ENCODE measurements at places on chromosomes 7 and 10.

DNA sequence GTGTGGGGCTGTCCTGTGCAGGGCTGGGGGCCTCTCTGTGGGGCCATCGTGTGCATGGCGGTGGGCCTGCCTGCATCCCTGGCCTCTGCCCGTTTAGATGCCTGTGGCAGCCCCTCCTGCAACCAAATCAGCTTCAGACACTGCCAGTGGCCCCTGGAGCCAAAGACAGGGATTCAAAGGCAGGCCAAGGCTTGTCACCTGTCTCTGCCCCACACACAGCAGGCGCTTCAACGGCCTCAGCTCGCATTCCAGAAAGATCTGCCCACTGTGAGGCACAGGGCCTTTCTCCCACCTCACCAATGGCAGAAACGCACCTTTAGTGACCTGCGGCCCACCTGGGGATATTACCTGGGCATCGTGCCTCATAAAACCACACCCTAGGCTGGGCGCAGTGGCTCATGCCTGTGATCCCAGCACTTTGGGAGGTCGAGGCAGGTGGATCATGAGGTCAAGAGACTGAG, 46.0 kb downstream of the INSIG1 start:
- no peak for DNase-seq

GRCh38 chr7:127447326-127447945, 54.9 kb upstream of the ZNF800 start:
- no peak for DNase-seq

GRCh38 chr7:50714857-50715256, 67.8 kb downstream of the GRB10 start:
- DNase-seq: no peak

GRCh38 chr10:59808896-59809643, 55.8 kb upstream of the MRLN start:
- DNase-seq: peak; percentile 15

DNA sequence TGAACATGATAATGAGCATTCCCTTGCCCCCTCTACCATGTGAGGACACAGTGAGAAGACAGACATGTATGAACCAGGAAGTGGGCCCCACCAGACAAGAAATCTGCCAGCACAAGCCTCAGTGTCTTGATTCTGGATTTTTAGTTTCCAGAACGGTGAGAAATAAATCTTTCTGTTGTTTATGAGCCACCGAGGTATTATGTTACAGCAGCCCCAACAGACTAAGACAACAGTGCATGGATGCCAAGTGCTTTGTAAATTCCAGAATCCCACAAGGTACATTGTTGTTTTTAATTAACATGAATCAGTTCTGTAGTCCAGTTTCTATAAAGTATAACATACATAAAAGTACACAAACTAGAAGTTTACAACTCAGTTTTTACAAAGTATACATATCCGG, 162.2 kb downstream of the ARHGAP21 start:
- DNase-seq: no peak

DNA sequence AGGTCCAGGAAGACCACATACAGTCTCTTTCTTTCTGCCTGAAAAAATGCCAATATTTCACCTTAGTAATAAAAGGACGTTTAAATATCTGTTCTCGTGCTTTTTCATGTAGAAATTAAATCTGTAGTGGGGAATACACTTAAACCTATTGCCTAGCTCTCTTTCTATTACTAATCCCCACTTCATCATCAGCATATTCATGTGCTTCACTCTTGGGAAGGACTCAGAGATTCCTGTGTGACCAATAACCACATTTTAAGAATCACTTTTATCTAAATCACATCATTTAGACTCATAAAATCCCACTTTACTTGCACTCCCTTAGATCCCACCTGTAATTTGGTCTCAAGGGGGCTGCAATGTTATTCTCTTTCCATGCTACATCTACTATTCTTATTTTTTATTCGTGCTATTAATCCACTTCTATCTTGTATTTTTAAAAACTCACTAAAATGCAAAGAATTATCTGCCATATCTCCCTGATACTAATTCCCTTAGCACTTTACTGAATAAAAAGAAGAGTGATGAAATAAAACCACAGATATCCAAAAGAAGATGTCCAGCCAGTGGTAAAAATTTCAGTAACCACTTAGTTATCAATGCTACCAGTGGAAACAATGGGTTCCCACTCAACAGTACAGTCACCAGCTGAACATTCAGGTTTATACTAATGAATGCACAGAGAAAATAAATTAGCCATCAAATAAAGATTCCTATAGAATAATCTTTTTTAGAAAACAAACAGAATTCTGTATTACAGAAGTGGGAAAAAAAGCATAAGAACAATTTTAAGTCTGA, 102.1 kb downstream of the PPP1R17 start:
- no peak for DNase-seq

Measured in COLO829 (cell line).